ENCODE measurements at places on chromosomes 7 and 10.
A peak's percentile ranks its signal among the peaks of the same experiment; 100 is the strongest.

- DNase-seq: no peak
These were observed 134.4 kb downstream of the ABCA13 start for GRCh38 chr7:48305661-48306060.

GRCh38 chr10:48932831-48933664 lies 6.6 kb downstream of the LRRC18 start:
- no peak for DNase-seq

DNA sequence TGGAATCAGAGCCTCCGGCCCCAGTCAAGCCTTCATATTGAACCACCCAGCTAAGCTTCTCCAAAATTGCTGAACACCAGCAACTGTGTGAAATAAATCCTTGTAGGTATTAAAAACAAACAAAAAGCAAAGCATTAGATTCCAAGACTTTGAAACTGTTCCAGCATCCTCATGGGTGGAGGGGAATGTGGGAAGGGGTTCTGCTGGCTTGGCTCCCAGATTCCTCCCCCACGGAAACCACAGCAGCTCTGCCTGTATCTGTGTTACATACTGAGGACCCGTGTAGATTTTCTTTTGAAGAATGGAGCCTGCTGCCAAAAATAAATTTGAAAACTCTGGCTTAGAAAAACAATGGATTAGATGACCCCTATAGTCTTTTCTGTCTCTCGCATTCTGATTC lies 20.0 kb downstream of the AKR1B1 start:
- DNase-seq: no peak

- DNase-seq: no peak
These were observed 80.3 kb downstream of the LRRC17 start for GRCh38 chr7:102992938-102993717.

DNA sequence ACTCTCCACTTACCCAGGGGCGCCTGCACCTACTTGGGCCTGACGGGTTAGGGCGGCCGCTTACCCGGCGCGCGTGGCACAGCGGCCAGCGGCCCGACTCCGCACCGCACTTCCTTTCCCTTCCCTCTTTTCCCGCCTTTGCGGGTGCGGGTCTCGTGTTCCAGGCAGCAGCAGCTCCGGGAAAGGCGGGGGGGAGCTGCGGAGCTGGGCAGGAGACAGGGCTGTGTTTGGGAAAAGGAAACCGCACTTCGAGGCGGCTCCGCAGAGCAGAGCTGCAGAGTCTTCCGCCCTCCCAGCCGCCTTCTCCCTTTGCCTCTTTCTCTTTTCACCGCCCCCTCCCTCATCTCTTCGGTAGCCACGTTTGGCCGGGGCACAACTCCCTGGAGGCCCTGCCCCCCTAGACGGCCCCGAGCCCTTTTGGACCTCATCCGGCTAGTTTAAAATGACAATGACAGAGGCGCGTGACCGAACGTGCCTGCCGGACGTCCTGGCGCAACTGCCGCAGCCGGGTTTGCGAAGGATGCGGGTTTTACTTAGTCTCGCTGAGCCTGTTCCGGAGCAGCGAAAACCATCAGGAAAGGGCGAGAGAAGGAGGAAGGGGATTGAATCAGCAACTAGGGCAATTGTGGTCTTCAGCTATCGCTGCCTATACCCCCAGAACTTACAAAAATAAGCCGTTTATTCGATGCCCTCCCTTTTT lies 7.9 kb upstream of the PAX2 start:
- DNase-seq: no peak

DNA sequence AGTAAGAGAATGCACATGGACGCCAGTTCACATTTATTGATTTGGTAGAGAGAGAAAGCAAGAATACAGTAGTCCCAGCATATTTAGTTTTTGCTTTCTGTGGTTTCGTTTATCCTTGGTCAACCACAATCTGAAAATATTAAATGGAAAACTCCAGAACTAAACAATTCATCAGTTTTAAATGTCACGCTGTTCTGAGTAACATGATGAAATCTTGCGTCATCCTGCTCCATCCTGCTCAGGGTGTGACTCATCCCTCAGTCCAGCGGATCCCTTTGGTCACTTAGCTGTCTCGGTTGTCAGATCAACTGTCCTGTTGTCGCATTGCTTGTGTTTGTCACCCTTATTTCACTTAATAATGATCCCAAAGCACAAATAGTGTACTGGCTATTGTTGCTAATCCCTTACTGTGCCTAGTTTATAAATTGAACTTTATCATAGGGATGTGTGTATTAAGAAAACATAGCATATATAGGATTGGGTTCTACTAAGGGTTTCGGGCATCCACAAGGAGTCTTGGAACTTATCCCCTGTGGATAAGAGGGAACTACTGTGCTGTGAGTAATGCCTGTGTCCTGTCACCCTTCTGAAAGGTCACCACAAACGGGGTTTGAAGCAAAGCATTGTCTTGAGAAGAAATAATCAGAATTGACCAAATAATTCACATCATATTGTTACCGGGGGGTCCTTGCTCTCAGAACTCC lies 73.6 kb downstream of the OTUD1 start:
- no peak for DNase-seq

DNA sequence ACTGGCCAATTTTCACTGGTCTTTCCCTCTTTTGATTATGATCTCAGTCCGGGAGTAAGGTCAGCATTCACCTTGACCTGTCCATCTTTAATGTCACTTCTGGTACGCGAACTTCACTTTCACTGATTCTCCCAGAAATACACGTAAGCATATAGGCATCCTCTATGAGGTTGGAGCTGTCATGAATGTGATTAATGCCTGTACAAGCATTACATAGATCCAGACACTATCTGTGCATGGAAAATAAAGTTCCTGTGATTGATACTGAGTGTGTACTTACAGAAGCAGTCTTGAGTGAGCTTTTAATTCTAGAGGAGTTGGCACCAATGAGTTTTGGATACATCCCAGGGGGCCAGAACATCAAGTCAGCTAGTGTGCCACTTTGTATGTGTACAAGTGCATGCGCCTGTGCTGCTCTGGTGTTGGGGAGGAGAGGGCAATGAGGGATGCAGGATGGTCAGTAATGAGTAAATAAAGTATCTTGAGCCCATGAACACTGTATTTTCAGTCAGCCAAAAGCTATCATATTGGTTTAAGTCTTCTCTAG lies 6.0 kb downstream of the PTPRZ1 start:
- DNase-seq: no peak

DNA sequence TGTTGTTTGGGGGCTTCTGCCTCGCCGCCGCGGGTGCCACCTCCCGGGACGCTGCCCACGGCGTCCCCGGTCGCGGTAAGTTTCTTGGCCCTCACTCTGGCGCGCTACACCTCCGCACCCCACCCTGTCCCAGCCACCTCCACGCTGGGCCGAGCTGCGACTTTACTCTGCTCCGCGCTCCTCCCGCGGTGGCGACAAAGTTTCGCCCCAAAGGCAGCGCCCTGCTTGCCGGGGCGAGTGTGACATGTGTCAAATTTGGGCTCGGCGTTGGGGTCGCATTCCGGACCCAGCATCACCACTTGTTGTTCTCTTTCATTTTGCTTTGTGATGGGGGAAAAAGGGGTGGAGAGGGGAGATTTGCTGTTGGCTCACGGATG lies 167.7 kb upstream of the PPP1R3A start:
- DNase-seq: peak; percentile 85

DNA sequence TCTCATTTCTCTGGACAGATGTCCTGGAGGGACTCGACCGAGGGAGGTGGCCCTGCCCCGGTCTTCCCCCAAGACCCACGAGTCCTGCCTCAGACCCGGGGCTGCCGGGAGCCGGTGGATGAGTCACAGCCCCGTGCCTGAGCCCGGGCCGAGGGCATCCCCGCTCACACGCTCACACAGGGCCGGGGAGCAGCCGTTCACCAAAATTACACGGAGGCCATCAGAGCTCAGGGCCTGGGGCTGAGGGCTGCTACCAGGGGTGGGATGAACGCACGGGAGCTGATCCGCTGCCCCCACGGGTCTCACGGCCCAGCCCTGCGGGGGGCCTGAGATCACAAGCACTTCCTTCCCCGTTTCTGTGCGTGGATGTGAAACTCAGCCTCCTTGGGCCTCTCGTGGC lies 17.5 kb downstream of the FAM20C start:
- no peak for DNase-seq

DNA sequence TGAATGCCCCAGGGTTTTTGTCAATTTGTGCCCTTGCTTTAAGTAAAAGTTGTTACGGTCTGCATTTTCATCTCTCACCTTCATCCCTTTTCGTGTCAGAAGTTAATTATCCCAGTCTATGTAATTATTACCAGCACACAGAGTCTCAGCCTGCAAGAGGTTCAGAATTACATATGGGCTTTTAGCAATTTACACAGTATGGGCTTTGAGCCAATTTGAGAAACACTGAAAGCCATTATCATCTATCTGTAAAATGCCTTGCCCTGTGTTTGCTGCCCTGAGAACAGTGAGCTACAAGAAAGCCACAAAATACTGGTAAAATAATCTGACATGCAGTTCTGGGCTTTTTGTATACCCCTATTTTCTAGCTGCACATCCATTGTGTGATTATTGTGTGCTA lies 125.6 kb upstream of the STEAP4 start:
- DNase-seq: no peak

GRCh38 chr7:1200045-1200444 lies 32.6 kb upstream of the UNCX start:
- no peak for DNase-seq

- DNase-seq: no peak
These were observed 55.0 kb upstream of the GHITM start for GRCh38 chr10:84084342-84084741.

GRCh38 chr10:14048930-14049613 lies 281.7 kb downstream of the FRMD4A start:
- no peak for DNase-seq

DNA sequence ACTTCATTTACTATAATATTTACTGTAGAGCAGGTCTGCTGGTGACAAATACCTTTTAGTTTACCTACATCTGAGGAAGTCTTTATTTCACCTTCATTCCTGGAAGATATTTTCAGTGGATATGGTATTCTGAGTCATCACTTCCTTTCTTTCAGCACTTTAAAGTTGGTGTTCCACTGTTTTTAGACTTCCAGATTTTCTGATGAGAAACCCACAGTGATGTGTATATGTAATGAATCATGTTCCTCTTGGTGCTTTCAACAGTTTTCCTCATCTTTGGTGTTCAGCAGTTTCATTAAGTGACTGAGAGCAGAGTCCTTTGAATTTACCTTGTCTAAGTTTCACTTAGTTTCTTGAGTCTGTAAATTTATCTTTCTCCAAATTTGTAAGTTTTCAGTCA lies 36.4 kb downstream of the COPG2 start:
- no peak for DNase-seq

DNA sequence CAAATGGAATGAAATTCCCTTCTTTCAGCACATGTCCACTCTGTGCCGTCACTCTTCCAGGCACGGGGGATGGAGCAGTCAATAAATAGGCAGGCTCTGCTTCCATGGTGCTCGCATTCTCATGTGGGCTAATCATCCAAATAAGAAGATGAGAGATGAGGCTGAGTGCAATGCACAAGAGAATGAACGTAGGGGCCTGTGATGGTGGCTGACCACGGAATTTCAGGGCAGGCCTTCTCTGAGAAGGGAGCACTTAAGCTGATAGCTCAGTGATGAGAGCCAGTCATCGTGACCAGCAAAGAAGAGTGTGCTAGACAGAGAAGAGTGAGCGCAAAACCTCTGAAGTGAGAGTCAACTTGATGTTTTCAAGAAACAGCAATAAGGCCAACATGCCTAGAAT lies 47.9 kb downstream of the TAF3 start:
- no peak for DNase-seq

- no peak for DNase-seq
These were observed 275.0 kb downstream of the PTEN start for GRCh38 chr10:88138319-88138848.

DNA sequence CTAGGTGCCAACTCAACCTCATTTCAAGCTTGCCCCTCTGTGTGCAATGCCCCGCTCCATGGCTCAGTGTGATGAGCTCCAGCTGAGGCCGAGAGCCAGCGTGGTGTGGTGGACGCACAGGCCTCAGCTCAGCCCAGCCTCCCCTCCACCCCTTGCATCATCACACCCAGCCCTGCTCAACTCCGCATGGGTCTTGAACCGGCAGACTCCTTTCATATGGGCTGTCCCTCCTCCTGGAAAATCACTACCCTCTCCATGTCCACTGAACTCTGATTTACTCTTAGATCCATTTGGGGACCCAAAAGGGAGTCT lies 16.6 kb upstream of the SLC18A3 start:
- DNase-seq: no peak

DNA sequence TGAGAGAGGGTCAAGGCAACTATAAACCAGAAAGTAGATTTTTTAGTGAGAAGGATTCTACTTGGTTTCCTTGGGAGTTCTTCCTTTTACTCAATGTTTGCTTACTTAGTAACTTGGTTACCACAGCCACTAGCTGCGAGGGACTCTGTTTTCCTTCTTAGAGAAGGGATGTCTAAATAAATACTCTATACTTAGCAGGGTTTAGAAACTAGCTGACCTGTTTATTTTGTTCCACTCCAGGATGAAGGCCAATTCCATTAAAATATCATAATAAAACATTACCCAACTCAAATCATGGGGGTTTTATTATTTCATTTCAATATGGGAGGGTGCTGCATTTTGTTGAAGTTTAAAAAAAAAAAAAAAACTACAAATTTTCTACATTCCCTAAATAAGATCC lies 87.3 kb downstream of the PPP1R3A start:
- DNase-seq: no peak

- DNase-seq: peak; percentile 20
These were observed 149.4 kb upstream of the ASAH2 start for GRCh38 chr10:50400694-50401093.

DNA sequence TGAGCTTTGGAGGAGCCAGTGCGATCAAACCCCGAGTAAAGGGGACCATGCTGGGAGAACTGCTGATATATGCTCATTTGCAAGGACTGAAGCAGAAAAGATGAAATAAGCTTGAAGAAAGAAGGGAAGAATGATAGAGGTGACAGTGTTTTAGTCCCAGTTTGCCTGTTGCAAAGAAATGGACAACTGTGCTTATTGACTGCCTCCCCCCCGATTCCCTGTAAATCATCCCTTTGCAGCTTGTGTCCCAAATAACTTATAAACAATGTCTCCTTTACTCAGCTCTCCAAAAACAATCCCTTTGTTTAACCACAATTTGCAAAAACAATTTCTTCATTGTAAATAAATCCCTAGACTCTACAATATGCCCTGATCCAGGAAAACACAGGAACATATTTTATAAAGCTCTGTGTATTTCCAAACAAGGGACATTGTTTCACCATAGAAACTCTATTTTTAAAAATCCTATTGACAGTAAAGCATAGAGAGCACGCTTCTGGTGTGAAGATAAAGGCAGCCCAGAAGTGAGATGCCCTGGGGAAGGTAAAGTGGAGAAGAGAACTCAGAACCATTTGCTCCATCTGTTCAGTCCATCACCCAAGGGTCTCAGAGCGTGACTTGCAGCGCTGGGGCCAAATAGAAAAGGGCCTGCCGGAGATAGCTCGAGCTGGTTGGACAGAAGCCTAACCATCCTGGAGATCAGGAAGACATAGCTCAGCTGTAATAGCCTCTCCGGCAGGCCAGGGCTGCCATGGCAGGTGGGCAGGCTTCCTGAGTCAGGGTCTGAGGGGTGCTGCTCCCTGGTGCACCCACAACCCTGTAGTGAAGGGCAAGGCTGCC lies 280.5 kb downstream of the WDR11 start:
- DNase-seq: no peak

DNA sequence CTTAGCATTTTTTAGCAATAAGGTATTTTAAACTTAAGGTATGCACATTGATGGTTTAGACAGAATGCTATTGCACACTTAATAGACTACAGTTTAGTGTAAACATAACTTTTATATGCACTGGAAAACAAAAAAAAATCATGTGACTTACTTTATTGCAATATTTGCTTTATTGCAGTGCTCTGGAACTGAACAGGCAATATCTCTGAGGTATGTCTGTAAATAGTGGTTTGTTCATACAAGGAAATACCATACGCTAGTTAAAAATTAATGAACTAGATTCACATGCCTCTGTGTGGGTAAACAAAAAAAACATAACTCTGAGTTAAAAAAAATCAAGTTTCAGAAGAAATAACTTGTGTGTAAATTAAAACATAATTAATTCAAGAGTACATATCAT lies 479.0 kb upstream of the MKI67 start:
- no peak for DNase-seq

Data from NCI-H1417 (cell line).